Stimulated activated CD4-positive, alpha-beta T cell treated with anti-CD3 and anti-CD28 coated beads, Interleukin-15, amount 100 ng/mL, for 1 hour (primary cell): ENCODE measurements at places on chromosomes 1 and 21.

DNA sequence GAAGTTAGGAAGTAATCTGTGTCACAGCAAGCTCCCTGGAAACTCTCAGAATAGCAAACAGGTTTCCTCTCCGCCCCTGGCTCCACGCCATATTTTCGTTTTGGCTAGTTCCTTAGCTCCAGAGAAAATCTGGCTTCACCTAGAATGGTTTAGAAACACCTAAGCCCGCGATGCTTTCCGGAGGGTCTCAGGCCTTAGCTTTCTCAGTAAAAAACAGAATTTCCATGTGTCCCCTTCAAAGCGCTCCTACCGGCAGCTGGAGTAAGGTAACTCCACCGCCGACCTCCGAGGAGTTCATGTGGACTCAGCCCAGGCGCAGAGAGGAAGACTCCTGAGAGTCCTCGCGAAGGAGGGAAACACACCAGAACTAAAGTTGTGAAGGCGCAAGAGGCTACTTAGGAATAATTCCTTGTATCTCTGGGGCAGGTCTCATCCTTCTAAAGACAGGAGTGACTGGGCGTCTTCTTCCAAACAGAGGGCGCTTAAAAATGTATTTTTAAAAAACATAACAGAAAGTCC lies 406 bp downstream of the KIAA0040 start:
- no peak for DNase-seq

GRCh38 chr1:186240436-186240835 lies 134.6 kb downstream of the TPR start:
- DNase-seq: no peak

DNA sequence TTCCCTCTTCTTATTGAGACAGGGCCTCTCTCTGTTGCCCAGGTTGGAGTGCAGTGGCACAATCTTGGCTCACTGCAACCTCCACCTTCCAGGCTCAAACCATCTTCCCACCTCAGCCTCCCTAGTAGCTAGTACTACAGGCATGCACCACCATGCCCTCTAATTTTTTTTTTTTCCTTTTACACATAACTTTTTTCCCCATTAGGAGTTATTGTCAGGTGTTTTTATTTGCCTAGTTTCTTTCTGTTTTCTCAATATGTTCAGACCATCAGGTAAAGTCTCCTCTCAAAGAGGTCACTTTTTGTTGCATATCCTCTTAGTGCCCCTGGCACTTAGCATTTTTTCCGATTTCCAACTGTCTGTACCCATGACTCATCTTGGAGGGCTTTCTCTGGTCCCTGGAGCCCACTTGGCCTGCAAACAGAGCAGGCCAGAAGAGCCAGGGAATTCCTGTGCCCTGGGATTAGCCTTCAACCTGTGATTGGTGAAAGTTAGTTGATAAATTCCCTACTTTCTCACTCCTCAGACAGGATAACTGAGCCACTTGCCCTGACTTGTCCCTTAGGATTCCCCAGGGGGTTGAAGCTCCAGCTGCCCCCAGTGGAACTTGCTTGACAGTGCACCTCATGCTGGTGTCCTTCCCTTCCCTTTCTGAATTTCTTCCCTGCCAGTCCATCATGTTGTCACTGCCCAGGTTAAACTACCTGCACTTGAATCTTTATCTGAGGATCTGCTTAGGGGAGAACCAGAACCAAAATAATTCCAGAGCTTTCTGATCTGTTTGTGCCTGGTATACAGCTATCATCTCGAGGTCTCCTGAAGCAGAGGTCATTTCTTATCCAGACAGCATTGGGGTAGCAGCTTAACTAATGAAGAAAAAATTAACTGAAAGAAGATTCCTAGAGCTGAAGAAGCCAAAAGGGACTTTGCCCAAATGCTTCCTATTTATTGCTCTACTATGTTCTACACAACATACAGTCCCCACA lies 2.4 kb downstream of the NTPCR start:
- no peak for DNase-seq

- DNase-seq: no peak
These were observed 364.5 kb upstream of the DAB1 start for GRCh38 chr1:57788313-57788712.

DNA sequence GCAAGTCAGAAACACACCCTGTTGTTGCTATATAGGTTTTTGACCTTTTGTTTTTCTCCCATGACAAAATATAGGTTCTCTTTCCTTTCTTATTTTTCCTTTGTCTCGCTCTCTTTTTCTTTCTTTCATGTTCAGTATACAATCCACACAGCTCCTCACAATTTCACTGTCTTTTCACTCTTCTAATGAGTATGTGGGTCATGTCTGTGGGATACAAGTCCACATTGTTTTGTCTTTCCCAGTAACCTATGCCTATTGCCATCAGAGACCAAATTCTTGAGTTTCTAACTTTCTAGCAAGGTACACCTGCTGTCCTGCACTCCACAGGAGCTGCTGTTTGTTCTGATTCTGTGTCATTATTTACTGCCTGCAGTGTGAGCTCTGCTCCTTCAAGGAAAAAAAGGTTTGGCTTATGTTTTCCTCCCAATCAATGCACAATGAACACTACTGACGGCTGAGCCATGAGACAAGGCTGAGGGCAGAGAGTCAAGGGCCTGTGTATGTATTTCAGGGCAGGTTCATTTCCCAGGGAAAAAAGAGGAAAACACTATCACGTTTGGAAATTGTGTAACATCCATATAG lies 453.8 kb downstream of the NEGR1 start:
- no peak for DNase-seq

DNA sequence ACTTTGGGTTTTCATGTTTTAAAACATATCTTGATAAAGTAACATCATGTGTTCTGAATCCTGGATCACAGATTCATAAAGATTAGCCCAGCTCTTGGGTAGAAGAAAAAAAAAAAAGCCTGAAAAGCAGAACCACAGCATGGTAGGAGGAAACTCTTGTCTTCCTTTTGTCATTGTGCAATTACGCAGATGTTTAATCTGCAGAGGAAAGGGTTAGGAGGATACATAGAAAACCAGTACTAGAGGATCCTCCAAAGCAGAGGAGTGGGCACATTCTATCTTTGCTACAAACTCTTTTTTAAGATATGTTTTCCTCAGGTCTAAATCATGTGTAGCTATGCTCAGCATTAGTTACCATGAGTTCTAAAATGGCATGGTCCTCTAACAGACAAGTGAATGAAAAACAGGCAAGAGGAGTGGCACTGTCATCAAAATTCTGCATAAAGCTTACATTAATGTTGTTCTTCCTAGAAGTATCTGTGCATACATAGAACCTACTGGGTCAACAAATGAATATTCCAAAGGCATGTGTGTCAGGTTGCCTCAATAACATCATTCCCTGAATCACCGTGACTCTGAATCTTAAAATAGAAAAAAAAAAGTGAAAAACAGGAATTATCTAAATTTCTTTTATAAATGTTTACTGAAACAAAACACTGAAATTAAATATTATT lies 107.0 kb downstream of the NME7 start:
- no peak for DNase-seq

DNA sequence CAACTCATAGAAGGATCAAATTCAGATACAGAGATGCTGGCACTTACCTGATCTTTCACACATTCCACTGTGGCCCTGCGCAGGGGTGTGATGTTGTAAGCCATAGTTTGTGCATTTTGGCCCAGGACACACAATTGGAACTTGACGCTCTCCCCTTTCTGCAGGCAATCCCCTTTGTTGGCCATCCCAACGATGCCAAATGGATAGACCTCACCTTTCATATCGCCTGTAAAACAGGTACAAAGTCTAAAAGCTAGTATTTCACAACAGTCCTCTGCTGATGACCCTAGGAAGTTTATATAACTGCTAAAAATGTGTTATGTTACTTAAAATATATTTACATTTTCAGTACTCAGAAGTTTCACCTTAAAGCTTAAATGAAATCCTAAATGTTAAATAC lies 3.9 kb upstream of the NRAS start:
- DNase-seq: no peak

- DNase-seq: no peak
These were observed 1080.6 kb downstream of the PLA2G4A start for GRCh38 chr1:187909382-187909781.
